ENCODE measurements at places on chromosomes 12 and 14. TPM values are rescaled to one million over a fixed set of nuclear protein-coding genes. Genes with fewer than 3 reads are reported as not detected.

- no peak overlapping the region for H3K4me3 ChIP-seq
- H3K36me3 ChIP-seq = no peaks in the 10 kb centered on the region
- no peaks in the 10 kb centered on the region for H3K27me3 ChIP-seq
- no peak for DNase-seq
Measured at GRCh38 chr14:25993830-25994229, 604.0 kb downstream of the NOVA1 start.

DNA sequence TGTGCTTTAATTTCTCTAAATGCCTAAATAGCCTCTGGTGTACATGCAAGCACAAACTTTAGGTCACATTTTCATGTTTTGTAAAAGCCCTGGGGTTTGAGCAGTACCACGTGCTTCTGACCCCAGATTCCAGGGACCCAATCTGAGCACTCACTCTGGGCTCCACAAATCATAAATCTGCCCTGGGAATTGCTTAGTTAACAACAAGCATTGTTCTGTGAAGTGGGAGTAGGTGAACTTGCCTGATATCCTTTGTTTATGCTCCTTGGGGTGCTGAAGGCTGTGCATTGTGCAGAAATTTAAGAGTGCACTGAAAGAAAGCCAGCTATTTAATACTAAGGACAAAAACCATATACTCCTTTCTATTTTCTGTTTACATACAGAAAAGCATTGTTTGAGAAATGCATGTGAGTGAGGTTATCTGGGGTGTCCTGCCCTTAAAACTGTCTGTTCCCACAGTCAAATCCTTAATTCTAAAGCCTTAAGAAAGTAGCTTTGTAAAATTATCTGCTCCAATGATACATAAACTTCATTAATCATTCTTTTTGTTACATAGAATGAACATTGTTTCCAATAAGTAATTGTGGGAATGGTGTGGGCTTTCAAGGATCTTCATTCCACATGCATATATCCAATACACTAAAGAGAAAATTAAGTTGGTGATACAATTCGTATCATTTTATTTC is 258.6 kb upstream of the NPAS3 start:
- H3K27me3 ChIP-seq = no peaks in the 10 kb centered on the region
- H3K4me3 ChIP-seq = no peak overlapping the region
- DNase-seq = no peak
- no peaks in the 10 kb centered on the region for H3K36me3 ChIP-seq
- H3K27ac ChIP-seq = no peak overlapping the region

The TDRD9 gene
- total RNA-seq = 0.16 TPM

The IFNG-AS1 gene
- total RNA-seq = not detected
